Stimulated activated CD4-positive, alpha-beta T cell treated with anti-CD3 and anti-CD28 coated beads, Interleukin-12 subunit alpha, Interleukin-12 subunit beta, amount 100 ng/mL, for 48 hours (primary cell): ENCODE measurements at places on chromosomes 4 and X.

DNA sequence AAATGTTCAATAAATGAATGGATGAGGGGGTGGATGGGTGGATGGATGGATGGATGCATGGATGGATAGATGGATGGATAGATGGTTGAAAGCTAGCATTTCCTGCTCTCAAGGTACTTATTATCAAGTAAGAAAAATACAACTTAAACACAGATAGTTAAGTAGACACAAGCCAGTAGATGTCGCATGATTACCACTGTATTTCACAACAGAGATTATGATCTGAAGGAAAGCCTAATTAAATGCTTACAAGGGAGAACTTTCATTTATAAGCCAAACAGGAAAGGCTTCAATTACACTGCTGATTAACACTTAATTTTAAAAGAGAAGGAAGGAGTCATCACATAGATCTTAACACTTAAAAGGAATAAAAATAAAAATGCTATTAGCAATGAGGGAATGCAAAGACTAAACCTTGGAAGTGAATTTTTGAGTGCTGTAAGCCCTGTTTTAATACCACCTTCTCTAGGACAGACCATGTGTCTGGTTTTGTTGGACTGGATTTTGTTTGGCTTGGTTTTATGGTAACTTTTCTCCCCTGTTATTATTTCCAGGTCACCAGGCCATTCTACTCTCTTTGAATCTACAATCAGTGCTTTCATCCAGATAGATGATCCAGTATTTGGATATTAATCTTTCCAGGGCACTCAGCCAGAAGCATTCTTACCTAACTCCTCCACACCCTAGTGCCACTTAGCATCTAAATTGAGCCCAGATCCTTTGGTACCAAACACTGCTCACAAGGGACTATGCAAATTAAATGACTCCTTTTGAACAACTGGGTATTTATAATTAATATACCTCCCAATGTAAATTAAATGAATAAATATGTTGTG is 75.5 kb upstream of the SLC39A8 start:
- no peak for DNase-seq

DNA sequence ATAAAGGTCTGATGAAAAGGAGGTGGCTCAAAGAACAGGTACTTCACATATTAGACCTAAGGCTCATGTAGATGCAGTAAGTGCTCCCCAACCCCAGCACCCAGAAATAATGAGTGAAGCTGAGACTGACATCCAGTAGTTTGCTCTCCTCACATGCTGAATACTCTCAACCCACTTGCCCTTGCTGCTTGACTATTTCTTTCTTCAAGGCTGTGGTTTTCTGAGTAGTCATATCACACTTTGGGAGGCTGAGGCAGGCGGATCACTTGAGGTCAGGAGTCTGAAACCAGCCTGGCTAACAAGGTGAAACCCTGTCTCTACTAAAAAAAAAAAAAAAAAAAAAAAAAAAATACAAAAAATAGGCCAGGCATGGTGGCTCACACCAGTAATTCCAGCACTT is 51.5 kb upstream of the PRPS1 start:
- DNase-seq = no peak

- no peak for DNase-seq
Observed at GRCh38 chr4:147629783-147630730, 12.9 kb downstream of the TMEM184C start.

- DNase-seq = no peak
Observed at GRCh38 chr4:27123123-27123768, 262.6 kb downstream of the STIM2 start.

GRCh38 chr4:1472148-1472797 is 66.0 kb upstream of the NKX1-1 start:
- no peak for DNase-seq

DNA sequence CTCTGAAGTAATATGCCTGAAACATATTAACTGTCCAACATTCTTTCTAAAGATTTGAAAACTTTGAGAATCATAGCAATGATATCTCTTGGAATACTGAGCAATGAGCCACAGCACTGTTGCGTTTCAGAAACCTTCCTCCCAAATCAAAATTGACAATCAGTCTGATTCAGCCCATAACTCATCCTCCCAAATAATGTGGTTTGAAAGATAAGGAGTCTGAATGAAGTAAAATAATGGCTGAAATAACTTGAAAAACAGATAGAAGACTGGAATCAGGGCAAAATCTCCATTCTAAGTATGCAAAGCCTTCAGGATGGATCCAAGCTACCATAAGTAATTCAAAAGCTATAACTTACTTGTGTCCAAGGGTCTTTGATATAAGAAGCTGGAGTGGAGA is 98.6 kb upstream of the PLS3 start:
- no peak for DNase-seq

GRCh38 chrX:149453906-149454822 is 50.9 kb downstream of the IDS start:
- no peak for DNase-seq

GRCh38 chrX:124328765-124329164 is 3.7 kb upstream of the TEX13D start:
- no peak for DNase-seq

GRCh38 chrX:38669428-38669827 is 108.1 kb downstream of the TSPAN7 start:
- DNase-seq = no peak

- no peak for DNase-seq
Observed at GRCh38 chrX:71215338-71215912, 7.6 kb upstream of the GJB1 start.

DNA sequence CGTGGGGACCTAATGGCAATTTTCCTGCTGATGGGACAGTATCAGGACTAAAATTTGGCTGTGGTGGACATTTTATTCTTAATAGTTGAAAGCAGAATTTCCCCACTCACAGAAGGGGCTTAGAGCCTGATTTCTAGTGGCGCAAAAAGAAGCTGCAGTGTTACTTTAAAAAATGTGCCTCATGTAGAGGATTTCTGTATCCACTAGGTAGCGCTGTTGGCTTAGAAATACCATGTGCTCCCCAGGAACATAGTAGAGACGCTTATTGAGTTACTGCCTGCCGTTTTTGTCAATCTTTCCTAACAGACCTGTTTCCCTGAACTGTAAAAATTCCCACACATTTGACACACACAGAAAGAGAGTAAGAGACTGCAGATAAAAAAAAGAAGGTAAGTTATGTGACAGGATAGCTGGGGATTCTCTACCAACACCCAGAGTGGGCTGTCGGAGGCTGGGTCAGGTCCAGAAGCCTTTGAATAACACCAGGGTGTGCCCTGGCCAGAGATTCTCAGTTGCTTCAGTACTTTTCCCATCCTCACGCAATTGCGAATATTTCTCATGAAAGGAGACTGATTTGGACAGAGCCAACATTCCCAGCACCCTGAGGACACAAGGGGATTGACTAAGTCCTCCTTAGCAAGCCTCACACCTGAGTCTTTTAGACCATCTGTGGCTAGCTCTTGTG is 88.4 kb downstream of the ZXDA start:
- no peak for DNase-seq

- DNase-seq = no peak
Observed at GRCh38 chr4:157222771-157223160, 2.2 kb downstream of the GRIA2 start.

- DNase-seq = no peak
Observed at GRCh38 chr4:53130896-53131561, 234.8 kb downstream of the SCFD2 start.

- no peak for DNase-seq
Observed at GRCh38 chr4:139743027-139743426, 77.4 kb downstream of the MGST2 start.

- DNase-seq = no peak
Observed at GRCh38 chr4:156941940-156942548, 29.6 kb downstream of the PDGFC start.

DNA sequence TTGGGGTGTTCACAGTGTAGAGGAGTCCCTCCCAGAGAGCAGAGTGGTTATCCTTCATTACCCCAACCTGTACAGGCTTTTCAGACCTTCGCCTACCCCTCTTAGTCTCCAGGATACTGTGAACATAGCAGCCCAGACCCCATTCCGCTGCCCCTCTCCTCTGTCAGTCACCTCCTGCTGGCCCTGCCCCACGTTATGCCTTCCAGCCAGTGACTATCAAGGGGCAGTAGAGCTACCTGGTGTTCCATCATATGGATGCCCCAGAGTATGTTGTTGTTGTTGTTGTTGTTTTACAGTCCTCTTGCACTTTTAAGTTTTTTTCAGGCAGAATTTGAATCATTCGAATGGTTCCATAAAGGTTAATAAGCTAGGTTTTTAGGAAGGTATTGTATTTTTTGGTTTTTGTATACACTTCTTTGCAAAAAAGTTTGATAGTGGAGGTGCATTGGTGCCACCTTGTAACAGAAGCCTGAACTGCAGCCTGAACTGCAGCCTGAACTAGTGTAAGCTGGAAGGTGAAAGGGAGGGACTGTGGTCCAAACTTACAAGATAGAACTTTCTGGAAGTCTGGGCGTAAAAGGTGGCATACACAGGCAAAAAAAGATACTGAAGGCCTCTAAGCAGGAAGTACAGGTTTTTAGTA is 101.4 kb upstream of the RAB40AL start:
- DNase-seq = no peak

- no peak for DNase-seq
Observed at GRCh38 chr4:169070895-169071218, 60.8 kb upstream of the CBR4 start.

DNA sequence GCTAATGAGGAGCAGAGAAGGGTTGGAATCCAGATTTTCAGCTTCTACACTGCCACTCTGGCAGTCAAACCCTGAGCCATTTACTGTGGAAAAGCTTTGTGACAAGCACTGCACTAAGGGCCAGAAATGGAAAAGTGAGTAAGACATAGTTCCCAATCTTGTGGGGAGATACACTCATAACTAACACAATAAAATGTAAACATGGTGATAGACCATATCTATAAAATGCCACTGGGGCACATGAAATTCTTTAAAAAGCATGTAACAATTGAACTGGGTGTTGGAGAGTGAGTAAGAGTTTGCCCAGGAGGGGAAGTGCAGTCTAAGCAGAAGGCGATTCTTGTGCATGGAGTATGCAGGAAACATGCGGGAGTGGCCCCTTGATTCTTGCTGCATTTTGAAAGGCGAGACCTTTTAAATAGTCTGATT is 32.0 kb upstream of the ANXA5 start:
- no peak for DNase-seq

DNA sequence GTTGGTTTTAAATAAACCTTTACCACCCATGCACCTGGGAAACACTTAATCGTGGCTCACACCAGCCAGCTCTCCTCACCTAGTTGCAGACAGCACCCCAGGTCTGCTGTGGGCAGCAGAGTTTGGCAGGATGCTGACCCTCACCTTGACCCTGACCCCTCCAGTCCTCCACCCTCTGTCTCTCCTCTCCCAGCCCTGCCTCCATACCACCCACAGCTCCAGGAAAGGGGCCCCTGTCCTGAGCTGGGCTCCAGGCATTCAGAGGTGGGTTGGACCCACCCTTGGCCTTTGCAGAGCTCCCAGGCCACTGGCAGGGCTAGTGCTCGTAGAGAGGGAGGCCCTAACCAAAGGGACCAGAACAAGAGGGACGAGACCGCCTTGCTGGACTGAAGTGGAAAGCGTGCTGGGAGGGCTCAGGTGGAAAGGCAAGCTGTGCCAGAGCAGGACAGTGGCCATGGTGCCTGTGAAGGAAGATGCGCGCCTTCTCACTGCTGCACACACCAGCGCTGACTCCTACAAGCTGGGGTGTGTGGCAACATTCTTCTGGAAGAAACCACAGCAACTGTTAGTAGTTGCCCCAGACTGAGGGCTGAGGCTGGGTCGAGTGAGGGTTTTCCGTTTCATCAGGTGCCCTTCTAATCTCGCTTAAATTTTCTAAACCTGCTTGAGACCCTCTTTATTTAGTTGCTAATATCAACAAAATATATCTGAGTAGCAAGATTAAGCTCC is 10.7 kb upstream of the S100P start:
- no peak for DNase-seq

GRCh38 chr4:60744767-60745166 is 455.4 kb upstream of the ADGRL3 start:
- DNase-seq = no peak

GRCh38 chr4:38368613-38369012 is 295.4 kb upstream of the KLF3 start:
- DNase-seq = no peak

- DNase-seq = no peak
Observed at GRCh38 chr4:128320656-128321055, 33.0 kb upstream of the PGRMC2 start.

DNA sequence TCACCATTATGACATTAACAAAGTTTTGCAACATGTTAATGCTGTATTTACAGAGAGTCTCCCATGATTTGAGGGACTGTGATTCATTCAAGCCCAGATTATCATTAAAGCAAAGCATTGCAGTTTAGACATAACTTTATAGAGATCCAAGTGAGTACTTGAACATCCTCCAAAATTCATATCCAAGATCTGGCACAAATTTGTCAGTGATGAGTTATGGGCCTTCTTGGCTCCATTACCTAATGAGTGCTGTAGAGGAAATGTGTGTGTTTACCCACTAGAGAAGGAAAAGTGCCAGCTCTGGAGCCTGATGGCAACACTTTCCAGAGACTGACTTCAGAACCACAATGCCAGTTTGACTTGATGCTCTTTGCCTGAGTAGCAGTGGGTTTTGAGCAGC is 432.3 kb downstream of the GALNTL6 start:
- DNase-seq = no peak

GRCh38 chr4:43071069-43071468 is 178.6 kb downstream of the GRXCR1 start:
- DNase-seq = no peak

- peak; percentile 14 for DNase-seq
Observed at GRCh38 chrX:69158166-69158980, 6.9 kb downstream of the PJA1 start.

GRCh38 chrX:38341442-38341841 is 11.0 kb upstream of the OTC start:
- no peak for DNase-seq

- no peak for DNase-seq
Observed at GRCh38 chrX:155434906-155435743, 23.3 kb downstream of the F8A3 start.

- no peak for DNase-seq
Observed at GRCh38 chr4:128868758-128869157, 59.3 kb downstream of the JADE1 start.
